Vein endothelial cell (primary cell): ENCODE measurements at places on chromosomes 2 and 18. TPM values are rescaled to one million over a fixed set of nuclear protein-coding genes. Genes with fewer than 3 reads are reported as not detected.

UGT1A3 gene
- not detected in 2 replicates for total RNA-seq

DUSP19 gene
- total RNA-seq = 2.5 and 2.6 TPM in 2 replicates

ASXL3 gene
- under 0.01 and 0.57 TPM in 2 replicates for total RNA-seq

CYP1B1 gene
- total RNA-seq = 1.3 and 1.6 TPM in 2 replicates

VSNL1 gene
- total RNA-seq = not detected in 2 replicates

CLIP4 gene
- 20.9 and 24.6 TPM in 2 replicates for total RNA-seq

COLEC12 gene
- 4.2 and 8.2 TPM in 2 replicates for total RNA-seq

PRR30 gene
- total RNA-seq = not detected in 2 replicates

SLC9A4 gene
- under 0.01 TPM in 2 replicates for total RNA-seq

COL6A3 gene
- total RNA-seq = 4.6 and 25.7 TPM in 2 replicates

EHD3 gene
- total RNA-seq = 4.9 and 5.2 TPM in 2 replicates

RESP18 gene
- total RNA-seq = not detected in 2 replicates

TRAPPC8 gene
- 37.2 and 53.0 TPM in 2 replicates for total RNA-seq

OSR1 gene
- total RNA-seq = 0.33 TPM in 1 of 2 replicates, not detected in the other

SERPINB3 gene
- not detected in 2 replicates for total RNA-seq
